ENCODE measurements at places on chromosomes 5 and 9.

DNA sequence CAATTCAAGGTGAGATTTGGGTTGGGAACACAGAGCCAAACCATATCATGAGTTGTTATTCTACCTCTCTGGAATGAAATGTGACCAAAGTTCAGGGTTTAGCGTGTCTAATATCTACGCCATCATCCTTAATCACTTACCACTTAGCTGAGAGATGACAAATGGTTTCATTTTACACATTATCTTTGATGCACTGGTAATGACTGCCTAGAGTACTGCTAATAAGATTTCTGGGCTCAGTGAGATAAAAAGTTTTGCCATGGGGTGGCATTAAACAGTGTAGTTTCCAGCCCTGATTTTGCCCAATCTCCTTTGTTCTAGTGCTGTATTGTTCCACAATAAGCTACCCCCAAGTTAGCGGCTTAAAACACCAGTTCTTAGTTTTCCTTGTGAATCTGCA lies 367.2 kb downstream of the MLLT3 start:
- no peak for DNase-seq

DNA sequence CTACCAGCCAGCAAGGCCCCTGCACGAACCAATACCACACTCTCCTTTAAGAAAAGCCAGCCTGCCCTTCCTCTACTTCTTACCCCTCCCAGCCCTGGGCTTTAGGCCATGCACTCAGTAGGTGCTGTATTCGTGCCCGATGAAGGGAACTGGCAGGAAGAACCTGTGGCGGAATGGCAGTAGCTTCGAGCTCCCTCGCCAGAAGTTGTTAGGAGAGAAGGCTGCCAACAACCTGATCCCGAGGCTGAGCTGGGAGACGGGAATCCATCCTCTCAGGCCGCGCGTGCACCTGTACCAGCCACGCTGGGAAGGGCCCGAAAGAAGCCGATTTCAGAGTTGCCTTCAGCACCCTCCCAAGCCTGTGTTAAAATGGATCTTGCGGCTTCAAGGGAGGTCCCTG lies 45.3 kb upstream of the AKNA start:
- DNase-seq: no peak

- no peak for DNase-seq
These were observed 18.8 kb upstream of the TEK start for GRCh38 chr9:27090231-27090630.

GRCh38 chr9:89462817-89463683 lies 34.9 kb downstream of the SEMA4D start:
- DNase-seq: no peak

DNA sequence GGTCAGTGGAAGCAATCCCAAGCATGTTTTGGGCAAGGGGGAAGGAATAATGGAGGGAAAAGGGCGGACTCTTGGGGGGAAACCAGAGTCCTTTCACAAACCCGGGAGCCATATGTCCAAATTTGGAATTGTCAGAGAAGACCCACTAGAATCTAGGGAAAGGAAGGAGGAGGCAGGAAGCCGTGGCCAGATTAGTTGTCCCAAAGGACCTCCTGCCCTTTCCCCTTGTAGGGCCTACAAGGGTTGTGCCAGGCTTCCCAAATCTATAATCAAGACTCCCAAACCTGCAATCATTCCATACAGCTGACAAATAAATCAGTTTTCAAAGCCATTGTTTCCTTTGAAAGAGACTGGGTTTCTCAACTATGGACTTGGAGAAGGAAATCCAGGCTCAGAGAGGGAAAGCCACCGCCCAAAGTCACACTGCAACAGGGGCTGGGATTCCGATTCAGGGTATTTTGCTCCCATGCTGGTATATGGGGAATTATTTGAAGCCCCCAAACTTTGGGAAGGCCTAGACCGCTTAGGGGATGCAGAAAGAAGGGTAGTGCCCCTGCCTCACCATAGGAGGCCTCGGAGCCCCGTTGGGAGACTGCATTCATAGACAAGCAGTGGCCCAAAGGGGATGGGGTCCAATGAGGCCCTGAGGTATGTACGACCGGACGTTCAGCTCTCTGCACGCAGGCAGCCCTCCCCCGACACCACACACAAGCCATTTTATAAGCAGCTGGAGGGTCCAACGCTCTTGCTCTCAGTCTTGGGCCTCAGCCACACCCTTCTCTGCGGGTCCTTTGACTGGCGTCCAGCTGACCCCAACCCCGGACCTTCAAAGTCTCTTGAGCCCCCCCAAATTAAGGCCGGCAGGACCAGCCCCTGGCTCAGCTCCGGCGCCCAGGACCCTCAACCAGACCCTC lies 815 bp downstream of the ANXA6 start:
- DNase-seq: no peak

DNA sequence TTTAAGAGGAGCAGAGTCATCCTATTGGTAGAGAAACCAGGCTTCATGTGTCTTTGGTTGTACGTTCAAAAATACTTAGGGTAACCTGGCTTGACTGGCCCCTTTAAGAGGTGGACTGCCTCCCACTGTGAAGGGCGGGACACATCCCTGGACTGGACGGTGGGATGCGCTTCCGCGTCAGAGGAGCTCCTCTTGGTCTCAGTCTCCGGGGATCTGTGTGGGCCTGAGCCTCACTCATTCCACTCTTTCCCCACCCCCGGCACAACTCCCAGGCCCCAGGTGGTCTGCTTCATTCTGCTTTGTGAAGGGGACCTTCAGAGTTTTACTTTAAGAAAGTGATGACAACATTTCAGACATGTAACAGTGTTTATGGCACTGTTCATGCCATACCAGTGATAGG lies 601.1 kb downstream of the IRX1 start:
- no peak for DNase-seq
